HEK293T (cell line): ENCODE measurements at places on chromosomes 5 and 9.

- DNase-seq = no peak
Observed at GRCh38 chr5:106094204-106094607, 1576.5 kb downstream of the EFNA5 start.

- DNase-seq = no peak
Observed at GRCh38 chr5:135319928-135320606, 79.0 kb downstream of the MACROH2A1 start.

- no peak for DNase-seq
Observed at GRCh38 chr5:159833088-159833487, 83.2 kb upstream of the ADRA1B start.

DNA sequence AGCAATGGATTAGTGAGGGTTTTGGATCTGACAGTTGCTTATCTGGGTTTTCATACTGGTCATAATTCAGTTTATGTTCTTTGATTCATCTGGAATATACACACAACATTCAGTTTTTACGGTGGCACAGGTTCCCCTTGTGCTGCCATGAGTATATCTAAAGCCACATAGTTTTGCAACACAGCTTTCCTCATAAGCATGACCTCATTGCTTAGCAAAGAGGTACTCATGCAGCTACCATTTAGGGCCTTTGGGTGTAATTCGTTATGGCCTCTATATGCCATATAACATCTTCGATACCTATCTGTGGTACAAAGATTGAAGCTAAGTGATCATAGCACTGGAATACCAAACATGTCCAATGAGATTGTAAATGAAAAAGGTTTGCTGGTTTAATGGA lies 2.9 kb upstream of the RBM22 start:
- DNase-seq = no peak

DNA sequence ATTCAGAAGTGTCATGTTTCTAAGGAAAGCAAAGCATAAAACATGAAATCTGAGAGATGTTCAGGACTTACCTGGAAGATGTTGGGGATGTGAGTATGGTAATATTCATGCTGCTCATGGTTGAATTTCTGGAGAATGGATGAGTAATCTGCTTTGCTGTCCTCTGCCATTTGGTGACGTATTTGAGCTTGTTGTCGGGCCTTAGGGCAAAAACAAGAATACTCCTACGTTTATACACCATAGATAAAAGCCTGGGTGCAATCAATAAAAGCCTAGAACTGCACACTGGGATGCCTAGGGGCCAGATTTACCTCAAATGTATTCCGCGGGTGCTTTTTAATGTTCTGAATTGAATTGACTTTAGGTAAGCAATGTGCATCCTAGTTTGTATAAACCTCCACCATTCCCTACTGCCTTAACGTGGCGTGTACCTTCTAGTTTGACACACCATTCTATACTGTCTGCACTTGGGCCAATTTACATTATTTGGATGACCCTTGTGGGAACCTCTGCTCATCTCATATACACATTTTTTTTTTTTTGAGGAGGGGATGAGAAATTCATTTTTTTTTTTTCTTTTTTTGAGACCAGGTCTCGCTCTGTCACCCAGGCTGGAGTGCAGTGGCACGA lies 94.4 kb downstream of the USP20 start:
- DNase-seq = no peak

- no peak for DNase-seq
Observed at GRCh38 chr9:87610200-87611155, 112.8 kb downstream of the DAPK1 start.

DNA sequence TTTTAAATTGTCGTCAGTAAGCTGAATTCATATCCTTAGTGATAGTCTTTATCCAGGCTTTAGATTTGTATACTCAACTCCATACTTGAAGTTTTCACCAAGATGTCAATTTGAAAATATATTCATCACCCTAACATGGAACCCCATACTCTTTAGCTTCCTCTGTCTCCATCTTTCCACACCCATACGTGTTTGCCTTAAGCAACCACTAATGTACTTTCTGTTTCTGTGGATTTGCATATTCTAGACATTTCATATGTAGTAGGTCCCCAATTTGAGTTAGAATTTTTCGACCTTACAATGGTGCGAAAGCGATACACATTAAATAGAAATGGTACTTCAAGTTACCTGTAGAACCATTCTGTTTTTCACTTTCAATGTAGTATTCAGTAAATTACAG lies 65.2 kb downstream of the NSD1 start:
- DNase-seq = no peak

DNA sequence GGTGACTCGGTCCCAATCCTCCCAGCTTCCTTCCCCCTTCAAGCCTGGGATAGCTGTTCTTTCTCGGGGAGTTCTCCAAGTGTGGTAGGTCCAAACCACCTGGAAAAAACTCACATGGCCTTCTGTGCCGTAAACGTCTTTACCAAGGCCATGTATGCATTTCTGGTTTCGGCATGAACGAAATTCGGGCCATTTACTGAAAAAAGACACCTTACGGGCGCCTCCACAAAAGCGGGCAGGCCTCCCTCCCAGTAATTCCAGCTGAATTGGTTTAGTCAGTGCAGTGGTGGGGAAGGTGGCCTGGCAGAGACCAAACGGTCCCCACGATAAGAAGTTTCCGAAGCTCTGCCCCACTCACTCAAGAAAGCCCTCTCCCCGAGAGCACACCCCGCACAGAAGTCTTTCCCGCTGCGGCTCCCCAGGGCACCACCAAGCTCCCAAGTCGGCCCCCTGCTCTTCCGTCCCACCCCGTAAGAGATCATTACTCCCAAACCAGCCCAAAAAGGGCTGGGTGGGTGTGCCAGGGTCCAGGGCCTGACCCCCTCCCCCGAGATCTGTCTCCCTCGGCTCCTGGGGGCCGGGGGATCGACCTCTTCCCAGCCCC lies 86.3 kb upstream of the MELK start:
- no peak for DNase-seq

DNA sequence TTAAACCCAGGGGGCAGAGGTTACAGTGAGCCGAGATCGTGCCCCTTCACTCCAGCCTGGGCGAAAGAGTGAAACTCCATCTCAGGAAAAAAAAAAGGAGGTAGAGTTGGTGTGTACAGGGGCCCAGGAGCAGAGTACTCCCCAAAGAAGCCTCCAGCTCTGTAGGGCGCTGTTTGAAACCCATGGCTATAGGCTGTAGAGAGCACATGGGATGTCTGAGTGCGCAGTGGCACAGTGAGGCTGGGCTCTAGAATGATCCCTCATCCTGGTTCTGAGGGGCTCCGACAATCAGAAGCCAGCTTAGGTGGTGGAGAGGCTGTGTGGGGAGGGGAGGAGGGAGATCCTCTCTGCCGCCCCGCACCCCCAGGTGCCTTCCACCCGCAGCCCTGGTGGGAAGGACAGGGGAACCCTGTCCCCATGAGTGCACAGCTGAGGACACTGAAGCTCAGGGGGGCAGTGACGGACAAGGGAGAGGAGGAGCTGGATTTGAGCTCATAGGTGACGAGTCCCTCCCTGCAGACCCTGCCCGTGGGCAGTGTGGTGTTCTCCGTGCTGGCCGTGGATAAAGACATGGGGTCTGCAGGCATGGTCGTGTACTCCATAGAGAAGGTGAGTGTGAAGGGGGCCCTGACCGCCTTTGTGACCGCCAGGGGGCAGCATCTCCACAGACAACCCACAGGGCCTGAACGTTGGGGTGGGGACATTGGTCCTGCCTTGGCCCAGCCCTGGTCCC lies 24.6 kb downstream of the CDHR2 start:
- peak; percentile 90 for DNase-seq

DNA sequence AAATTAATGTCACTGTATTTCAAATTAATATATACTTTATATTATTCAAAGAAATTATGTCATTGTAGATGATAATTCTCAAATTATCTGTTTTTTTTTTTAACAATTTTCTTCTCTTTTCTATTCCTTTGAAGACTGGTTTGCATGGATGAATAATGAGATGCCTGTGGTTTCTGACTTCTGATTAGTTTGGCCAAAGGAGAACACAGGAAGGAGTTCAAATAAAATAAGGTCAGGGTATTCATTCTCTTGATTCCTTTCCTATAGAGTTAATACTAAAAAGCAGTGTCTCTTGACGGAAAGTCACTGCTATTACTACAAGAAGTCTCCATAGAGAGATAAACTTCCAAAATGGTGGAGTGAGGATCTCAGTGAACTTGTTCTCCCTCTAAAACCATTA lies 279.6 kb upstream of the FTMT start:
- DNase-seq = no peak

DNA sequence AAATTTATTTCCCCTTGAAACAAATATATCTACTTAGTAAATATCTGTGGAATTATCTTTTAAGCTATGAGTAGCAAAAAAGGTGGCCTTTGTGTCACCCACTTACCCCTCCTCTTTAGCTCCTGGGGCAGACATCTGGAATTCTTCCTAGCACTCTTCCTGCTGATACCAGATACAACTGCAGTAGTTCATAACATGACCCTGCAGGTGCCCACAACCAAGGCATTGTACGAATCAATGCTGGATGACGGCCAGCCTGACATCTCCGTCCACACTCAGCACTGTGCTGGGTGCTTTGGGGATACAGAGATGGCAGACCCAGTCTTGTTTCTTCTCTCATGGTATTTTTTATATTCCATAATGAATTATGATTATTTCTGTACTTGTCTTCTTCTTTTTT lies 152.3 kb downstream of the GOLPH3 start:
- no peak for DNase-seq

GRCh38 chr5:150514708-150515211 lies 6.8 kb downstream of the NDST1 start:
- no peak for DNase-seq

DNA sequence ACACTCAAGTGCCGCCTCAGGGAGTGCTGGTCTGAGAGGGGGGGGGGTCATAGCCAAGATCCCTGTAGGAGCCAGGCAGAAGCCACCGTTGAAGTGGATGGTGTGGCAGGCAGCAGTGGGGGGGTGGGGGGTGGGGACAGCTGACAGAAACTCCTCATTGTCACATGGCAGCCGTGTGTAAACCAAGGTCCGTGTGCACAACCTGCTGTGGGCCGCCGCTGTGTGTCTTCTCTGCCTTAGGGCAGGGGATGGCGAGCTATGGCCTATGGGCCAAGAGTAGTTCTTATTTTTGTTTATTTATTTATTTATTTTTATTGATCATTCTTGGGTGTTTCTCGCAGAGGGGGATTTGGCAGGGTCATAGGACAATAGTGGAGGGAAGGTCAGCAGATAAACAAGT lies 13.4 kb downstream of the SQSTM1 start:
- DNase-seq = no peak

- DNase-seq = no peak
Observed at GRCh38 chr9:83410701-83411100, 127.5 kb downstream of the FRMD3 start.

GRCh38 chr5:167770461-167770860 lies 521.0 kb upstream of the WWC1 start:
- DNase-seq = no peak

GRCh38 chr5:1943481-1943880 lies 60.8 kb upstream of the IRX4 start:
- DNase-seq = no peak

DNA sequence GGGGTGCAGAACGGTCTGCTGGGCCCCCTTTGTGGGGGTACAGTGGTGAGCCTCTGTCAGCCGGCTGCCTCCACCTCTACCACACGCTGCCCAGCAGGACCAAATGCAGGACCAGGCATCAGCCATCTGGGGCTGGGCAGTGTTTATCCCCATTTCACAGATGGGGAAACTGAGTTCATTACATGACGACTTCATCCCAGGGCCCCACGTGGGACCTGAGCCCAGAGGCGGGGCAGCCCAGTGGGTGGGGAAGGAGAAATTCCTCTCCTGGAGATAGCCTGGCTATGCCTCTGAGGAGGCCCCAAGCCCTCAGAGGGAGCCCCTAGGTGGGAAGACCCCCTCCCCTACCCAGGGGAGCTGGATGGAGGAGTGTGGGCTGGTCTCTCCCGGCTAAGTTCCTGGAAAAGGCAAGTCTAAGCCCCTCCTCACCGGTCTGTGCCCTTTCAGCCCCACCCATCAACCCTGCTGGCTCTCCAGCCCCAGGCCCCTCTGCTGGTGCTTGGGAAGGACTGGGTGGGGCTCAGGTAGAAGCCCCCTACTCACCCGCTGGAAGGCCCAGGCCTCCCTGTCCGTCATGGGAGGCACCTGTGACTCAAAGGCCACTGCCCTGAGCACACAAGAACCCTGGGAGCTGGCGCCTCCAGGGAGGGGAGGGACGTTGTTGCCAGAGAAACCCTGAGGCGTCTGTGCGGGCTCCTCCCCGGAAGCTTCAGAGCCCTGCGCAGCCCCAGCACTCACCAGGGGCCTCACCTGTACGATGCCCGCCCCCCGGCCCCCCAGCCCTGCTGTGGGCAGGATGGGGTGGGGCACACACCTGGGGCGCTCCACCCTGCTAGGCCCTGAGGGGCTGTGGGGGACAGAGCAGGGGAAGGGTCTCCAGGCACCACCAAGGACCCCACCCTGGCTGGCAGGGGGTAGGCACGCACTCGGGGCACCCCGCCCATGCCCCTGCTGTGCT lies 7.4 kb upstream of the CCDC187 start:
- no peak for DNase-seq

DNA sequence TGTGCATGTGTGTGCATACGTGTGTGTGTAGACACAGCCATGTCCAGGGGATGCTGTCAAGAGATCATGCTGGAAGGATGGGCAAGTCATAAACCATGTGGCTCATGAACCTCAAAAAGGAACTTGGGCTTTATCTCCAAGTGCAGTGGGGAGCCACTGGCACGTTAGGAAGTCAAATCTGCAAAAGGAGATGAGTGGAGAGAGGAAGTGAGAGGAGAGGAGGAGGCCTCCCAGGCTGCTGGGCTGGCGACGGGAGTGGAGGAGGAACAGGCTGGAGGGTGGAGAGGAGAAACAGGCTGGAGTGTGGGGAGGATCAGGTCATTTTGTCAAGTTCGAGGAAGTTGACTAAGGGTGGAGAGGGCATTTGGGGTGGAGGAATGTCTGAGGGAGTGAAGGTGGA lies 29.2 kb upstream of the TIFAB start:
- no peak for DNase-seq

DNA sequence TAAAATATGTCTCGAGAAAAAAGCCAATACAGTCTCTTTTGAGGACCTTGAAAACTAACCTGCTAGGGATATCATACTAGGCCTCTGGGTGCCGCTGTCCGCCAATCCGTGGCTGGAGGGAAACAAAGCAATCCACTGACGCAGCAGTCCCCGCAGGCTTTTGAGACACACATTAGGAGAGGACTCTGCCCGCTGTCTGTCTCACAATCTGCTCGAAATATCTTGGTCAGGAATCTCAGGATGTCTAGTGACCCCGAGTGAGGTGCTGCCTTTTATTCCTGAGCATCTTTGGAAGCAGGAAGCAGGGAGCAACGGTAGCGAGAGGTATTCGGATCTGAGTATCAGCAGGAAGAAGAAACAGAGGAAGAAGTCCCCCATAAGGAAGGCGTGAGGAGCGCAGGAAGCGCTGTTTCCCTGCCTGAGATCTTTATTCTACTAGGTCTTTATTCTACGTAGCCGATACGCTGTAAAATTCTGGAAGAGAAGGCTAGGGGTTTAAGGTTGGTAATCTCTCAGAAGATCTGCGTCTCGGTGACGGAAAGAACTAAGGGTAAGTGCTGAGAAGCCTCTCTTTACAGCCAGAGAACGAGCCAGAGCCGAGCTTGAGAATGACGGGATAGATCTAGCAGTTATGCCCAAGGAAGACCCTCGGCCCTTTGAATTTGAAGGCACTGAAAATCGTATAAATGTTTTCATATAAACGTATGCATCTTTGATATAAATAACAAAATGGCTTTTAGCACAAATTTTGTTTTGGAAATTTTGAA lies 4.0 kb upstream of the PCDHGA1 start:
- DNase-seq = peak; percentile 39
